ENCODE measurements at places on chromosomes 1 and 21. TPM values are rescaled to one million over a fixed set of nuclear protein-coding genes. Genes with fewer than 3 reads are reported as not detected.

CGN gene
- total RNA-seq: 1.3 TPM

IRF6 gene
- 0.07 TPM for total RNA-seq

HSPB7 gene
- not detected for total RNA-seq

FAM177B gene
- total RNA-seq: not detected

ROR1 gene
- total RNA-seq: 0.12 TPM

ATAD3C gene
- total RNA-seq: 1.2 TPM

DNA sequence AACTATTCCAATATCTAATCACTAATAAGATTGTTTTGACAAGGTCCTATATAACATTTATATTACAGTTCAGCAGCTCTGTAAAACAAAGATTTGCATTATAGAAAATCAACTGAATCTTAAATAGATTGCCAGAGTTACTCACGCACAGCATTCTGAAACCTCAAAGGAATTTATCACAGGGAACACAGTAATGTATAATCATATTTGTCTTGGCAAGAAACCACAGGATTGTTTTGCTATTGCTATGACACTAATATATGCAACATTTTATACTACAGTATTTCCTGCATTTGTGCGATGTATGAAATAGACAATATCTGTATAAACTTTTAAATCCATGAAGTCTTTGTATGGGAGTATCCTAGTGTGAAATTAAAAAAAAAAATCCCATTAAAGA, 101.4 kb downstream of the PLPPR5 start:
- no peak for DNase-seq

- DNase-seq: no peak
These were observed 76.6 kb upstream of the PPM1J start for GRCh38 chr1:112791723-112792104.

- peak; percentile 30 for DNase-seq
These were observed 1.4 kb downstream of the RCC1 start for GRCh38 chr1:28507247-28507645.

- peak; percentile 46 for DNase-seq
These were observed 801 bp downstream of the TRAF5 start for GRCh38 chr1:211327346-211327921.

DNA sequence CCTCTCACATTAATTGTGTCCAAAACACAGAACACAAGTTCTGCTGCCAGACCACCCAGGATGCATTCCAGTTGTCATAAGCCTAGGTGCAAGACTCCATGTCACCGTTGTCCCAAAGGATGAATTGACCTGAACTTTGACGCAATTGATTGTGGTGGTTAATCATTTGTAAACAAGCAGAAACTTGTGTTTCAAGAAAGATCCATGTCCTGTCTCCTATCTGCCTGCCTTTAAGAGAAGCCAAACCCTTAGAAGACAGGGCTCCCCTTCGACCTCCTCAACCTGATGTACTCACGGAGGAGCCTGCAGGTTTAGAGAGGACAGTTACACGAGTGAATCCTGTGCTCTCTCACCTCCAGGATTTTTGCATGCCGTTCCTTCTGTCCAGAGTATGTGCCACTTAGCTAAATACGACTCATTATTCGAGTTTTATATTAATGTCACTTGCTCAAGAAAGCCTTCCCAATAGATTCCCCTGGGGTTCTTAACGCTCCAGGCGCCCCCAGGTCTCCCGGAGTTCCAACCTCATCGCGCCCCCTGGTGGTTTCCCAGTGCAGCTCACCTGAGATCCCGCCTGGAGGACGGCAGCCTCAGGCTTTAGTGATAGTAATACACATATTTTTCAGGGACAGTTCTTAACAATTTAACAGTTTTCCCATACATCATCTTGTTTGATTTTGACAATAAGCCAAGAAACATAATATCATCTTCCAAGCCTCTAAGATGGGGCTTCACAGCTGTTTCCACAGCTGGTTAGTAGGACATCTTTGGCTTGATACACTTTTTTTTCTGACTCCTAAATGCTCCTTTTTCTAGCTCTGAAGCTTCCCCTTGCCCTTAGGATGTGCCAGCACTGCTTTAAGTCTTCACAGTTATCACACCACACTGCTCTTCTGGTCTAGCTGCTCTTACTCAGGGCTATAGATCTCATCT, 2.4 kb upstream of the C8B start:
- peak; percentile 13 for DNase-seq

Measured in activated CD4-positive, alpha-beta memory T cell treated with anti-CD3 and anti-CD28 coated beads for 36 hours (primary cell).